Stimulated activated CD4-positive, alpha-beta T cell treated with anti-CD3 and anti-CD28 coated beads, Interleukin-4, amount 100 ng/mL, for 48 hours (primary cell): ENCODE measurements at places on chromosomes 3 and 15.

GRCh38 chr3:108130701-108131474 is 40.1 kb upstream of the CD47 start:
- DNase-seq = no peak

DNA sequence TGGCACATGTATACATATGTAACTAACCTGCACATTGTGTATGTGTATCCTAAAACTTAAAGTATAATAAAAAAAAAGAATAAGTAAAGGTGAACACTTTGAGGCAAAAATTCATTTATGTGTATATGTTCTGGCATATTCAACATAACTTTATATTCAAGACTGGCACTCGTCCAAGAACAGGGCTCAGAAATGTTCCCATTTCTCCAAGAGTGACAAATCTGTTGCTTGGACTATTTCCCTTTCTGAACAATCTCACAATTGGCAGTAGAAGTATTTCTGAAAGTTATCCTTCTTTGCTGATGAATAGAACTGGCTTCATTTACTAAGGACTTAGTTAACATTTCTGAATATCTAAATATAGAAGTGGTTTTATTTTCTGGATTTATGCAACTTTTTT is 212.8 kb downstream of the ADAMTSL3 start:
- no peak for DNase-seq

- DNase-seq = no peak
These were observed 61.1 kb upstream of the GPD1L start for GRCh38 chr3:32045091-32045915.

GRCh38 chr3:45631486-45631885 is 36.9 kb downstream of the LIMD1 start:
- DNase-seq = no peak

- DNase-seq = no peak
These were observed 598.4 kb downstream of the FGF12 start for GRCh38 chr3:192128922-192129321.

GRCh38 chr3:113764698-113765097 is 17.9 kb downstream of the ATP6V1A start:
- no peak for DNase-seq
